ENCODE measurements at places on chromosomes 3 and 15.

- no peak for DNase-seq
Measured at GRCh38 chr15:30930422-30930821, 26.7 kb downstream of the FAN1 start.

GRCh38 chr3:108477511-108478147 is 32.8 kb downstream of the MYH15 start:
- DNase-seq, result peak; percentile 70

DNA sequence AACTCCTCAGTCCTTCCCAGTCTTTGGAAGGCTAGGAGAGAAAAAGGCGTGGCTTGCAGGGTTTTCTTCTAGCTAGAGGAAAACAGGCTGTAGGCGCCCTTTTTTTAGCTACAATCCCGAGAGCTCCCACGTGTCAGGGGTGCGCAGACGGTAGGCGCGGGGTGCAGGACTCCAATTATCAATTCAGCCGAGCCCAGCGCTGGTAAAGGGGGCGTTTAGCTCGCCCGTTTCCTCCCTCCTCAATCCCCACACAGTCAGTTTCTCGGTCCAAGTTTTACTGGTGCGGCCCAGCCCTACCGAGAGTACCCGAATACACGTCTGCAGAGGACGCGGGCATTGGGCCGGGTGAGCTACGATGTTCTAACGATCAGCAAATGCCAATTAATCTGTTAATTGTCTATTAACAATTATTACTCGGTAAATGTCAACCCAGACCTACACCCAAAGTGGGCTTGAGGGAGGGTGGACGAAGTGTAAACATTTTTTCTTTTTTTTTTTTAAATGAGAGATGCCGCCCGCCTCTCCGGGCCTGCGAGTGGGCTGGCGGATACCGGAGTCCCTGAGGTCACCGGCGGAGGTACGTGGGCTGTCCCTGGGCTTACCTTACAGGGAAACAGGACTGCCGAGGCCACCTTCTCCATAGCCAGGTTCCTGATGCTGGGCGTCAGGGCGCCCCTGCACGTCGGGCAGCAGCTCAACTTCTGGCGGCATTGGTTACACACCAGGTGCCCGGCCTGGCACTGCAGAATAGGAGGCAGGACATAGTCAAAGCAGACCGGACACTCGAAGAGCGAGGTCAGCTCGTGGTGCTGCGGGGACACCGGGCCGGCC is 923 bp downstream of the SIAH2 start:
- peak; percentile 43 for DNase-seq

GRCh38 chr15:90030376-90030775 is 29.3 kb downstream of the ZNF710 start:
- no peak for DNase-seq

DNA sequence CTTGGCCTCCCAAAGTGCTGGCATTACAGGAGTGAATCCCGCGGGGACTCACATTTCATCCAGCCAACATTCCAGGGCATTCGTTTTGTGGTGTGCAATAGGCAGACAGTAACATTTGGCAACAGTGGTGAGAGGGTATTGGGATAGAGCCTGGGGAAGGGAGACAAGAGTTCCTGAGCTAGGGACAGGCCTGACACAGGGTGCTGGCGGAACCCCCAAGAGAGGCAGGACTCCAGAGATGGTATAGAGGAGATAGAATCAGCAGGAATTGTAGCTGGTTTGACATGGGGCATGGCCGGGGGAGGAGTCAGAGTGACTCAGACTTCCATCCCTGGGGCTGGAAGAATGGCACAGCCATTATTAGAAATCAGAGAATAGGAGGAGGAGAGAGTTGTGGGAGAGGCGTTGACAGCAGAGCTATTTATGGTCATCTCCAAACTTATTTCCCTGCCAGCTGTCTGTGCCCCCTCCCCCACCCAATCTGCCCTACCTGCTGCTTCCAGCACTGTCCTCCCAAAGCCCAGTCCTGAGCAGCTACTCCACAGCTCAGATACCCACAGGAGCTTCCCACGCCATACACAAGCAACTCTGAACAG is 4.4 kb upstream of the IDH2 start:
- DNase-seq, result no peak

DNA sequence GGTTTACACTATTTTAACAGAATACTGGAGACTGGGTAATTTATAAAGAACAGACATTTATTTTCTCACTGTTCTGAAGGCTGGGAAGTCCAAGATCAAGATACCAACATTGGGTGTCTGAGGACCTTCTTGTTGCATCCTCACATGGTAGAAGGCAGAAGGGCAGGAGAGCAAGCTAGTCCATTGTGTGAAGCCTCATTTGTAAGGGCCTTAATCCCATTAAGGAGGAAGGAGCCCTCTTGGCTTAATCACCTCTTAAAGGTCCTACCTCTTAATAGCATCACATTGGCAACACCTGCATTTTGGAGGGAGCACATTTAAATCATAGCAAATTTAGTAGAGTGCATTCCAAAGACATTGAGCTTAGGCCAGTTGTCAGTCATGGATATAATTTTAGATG is 26.2 kb downstream of the UBE2Q2 start:
- no peak for DNase-seq

- peak; percentile 54 for DNase-seq
Measured at GRCh38 chr15:68818769-68819494, 1.8 kb downstream of the ANP32A start.

GRCh38 chr3:50519471-50520089 is 16.1 kb upstream of the CACNA2D2 start:
- DNase-seq, result peak; percentile 80
